Kasumi-1 (cell line): ENCODE measurements at places on chromosomes 6 and 20.

- DNase-seq = no peak
Measured at GRCh38 chr6:72787391-72788031, 165.6 kb downstream of the KCNQ5 start.

DNA sequence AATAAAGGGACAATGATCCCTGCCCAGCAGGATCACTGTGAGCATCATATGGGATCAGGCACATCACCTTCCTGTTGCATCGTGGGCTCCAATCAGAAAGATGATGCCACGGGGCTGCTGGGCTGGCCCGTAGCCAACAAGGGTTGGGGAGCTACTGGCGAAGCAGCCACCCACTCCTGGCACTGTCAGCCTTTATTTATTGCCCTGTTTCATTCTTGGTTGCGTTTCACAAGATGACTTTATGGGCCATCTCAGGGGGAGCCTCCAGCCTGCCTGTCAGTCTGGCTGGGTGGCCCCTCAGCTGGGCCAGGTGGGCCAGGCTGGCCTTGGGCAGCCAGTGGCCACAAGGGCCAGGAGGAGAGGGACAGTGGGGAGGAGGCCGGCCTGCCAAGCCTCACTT is 17.3 kb downstream of the VSTM2L start:
- no peak for DNase-seq

DNA sequence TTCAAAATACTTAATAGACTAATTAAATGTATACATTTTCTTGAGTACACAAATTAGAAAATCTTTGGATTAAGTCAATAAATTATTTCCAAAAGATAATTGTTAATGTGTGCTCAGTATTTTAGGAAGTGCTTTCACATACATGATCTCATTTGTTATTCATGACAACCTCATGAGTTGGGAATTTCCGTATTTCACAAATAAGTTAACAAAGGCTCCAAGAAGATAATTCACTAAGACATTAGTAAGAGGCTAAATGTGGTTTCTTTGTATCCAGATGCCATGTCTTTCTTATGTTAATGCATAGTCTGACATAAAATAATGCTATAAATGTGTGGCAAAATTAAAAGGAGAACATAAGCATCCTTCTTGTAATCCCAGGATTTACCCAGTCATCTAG is 79.5 kb upstream of the TCF21 start:
- no peak for DNase-seq

GRCh38 chr20:49674383-49675352 is 39.0 kb downstream of the B4GALT5 start:
- DNase-seq = no peak

DNA sequence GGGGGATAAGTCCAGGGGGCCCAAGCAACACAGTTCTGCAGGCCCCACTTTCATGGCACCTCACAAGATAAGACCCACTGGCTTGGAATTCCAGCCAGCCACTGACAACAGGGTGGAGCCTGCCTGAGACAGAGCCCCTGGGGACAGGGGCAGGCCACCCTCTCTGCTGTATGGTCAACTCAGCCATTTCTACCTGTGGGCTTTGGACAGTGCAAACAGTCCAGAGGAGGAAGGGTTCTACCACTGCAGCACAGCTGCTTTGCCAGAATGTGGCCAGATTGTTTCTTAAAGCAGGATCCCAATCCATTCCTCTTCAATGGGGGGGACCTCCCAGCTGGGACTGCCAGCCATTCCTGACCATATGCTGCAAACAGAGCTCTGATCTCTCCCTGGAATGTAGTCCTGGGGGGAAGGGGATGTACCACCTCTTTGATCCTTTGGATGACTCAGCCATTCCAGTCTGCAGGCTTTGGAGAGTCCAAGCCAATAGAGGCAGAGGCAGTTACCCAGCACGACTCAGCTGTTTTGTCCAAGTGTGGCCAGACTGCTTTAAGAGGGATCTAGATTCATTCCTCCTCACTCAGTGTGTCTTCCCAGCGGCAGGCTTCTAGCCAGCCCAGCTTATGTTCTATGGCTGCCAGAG is 842.2 kb downstream of the EPHA7 start:
- DNase-seq = no peak

DNA sequence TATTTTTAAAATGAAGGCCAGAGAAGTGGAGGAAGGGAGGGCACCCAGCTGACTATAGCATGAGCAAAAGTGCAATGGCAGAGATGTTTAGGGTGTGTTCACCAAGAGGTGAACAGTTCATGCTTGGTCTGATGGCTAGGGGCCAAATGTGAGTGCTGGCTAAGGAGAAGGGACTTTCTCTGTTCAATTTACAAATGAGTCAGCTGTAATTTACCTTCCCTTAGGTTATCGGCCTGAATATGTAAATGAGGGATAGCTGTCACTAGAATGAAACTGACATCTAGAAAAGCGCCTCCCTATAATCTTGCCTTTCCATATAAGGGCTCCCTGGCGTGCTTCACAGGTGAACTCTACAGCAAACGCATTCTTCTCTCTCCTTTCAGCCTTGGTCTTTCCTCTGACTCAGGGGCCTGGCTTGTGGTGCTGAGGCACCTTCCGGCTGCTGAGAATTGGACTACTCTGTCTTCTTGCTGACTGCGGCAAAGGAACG is 114.7 kb upstream of the BACH2 start:
- DNase-seq = no peak

DNA sequence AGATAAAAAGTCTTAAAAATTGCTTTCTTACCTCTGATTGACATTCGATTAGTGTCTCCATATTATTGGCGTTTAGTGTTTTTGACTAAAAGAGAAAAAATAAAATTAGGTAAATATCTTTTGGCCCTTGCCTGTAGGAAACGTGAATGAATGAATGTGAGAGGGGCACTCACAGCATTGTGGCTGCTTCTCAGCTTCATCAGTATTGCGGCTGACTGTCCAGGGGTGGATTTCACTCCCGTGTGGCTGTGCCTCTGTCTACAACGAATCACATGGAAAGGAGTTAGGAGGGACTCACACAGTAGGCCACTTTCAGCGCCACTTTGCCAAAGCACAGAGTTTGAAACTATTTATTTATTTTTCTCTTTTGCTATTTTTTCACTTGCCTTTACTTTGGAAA is 844 bp downstream of the TAGAP start:
- no peak for DNase-seq

GRCh38 chr6:107079429-107079828 is 35.9 kb downstream of the BEND3 start:
- DNase-seq = no peak
